Bladder microvascular endothelial cell (primary cell): ENCODE measurements at places on chromosomes 2 and 18. TPM values are rescaled to one million over a fixed set of nuclear protein-coding genes. Genes with fewer than 3 reads are reported as not detected.

GALNT3 gene
- total RNA-seq, result 0.49 TPM in 1 of 2 replicates, not detected in the other

TMEM127 gene
- 13.0 and 24.8 TPM in 2 replicates for total RNA-seq

LIMS1 gene
- total RNA-seq, result 103 and 250 TPM in 2 replicates

TUBA4B gene
- total RNA-seq, result not detected in 2 replicates

RAPGEF4 gene
- 11.8 and 73.2 TPM in 2 replicates for total RNA-seq

DPP4 gene
- total RNA-seq, result 16.4 and 26.9 TPM in 2 replicates

SNORC gene
- under 0.01 and 0.63 TPM in 2 replicates for total RNA-seq

STARD7 gene
- 122 and 254 TPM in 2 replicates for total RNA-seq

LCT gene
- total RNA-seq, result under 0.01 TPM in 1 of 2 replicates, not detected in the other

COL4A4 gene
- total RNA-seq, result under 0.01 TPM in 1 of 2 replicates, not detected in the other

TUBA3E gene
- total RNA-seq, result not detected in 2 replicates

ALKAL2 gene
- total RNA-seq, result not detected in 2 replicates

CRYGC gene
- total RNA-seq, result not detected in 2 replicates

RPRD1A gene
- 25.1 and 39.3 TPM in 2 replicates for total RNA-seq

CHRND gene
- not detected in 2 replicates for total RNA-seq

AKAIN1 gene
- total RNA-seq, result not detected in 2 replicates

L3MBTL4 gene
- 0.16 and 10.8 TPM in 2 replicates for total RNA-seq

ARHGEF4 gene
- under 0.01 and 1.0 TPM in 2 replicates for total RNA-seq

HNMT gene
- total RNA-seq, result 2.3 and 4.4 TPM in 2 replicates

SCN1A gene
- 0.06 TPM in 1 of 2 replicates, not detected in the other for total RNA-seq

ALPG gene
- not detected in 2 replicates for total RNA-seq

PROM2 gene
- total RNA-seq, result 0.44 TPM in 1 of 2 replicates, not detected in the other

FAM161A gene
- 0.97 and 1.8 TPM in 2 replicates for total RNA-seq

ACADL gene
- total RNA-seq, result not detected in 2 replicates

NAT8 gene
- not detected in 2 replicates for total RNA-seq

TBR1 gene
- under 0.01 TPM in 1 of 2 replicates, not detected in the other for total RNA-seq

DNAJC10 gene
- 70.7 and 171 TPM in 2 replicates for total RNA-seq

EHD3 gene
- total RNA-seq, result 5.2 and 6.7 TPM in 2 replicates

HRH4 gene
- total RNA-seq, result not detected in 2 replicates

DUSP11 gene
- total RNA-seq, result 20.5 and 20.7 TPM in 2 replicates

HOXD3 gene
- 7.6 and 16.0 TPM in 2 replicates for total RNA-seq

CFAP221 gene
- total RNA-seq, result 0.06 and 0.16 TPM in 2 replicates

UGT1A1 gene
- not detected in 2 replicates for total RNA-seq

MAPK4 gene
- total RNA-seq, result not detected in 2 replicates

ZDBF2 gene
- total RNA-seq, result 5.8 and 20.3 TPM in 2 replicates

LRPPRC gene
- total RNA-seq, result 35.9 and 126 TPM in 2 replicates

CYS1 gene
- total RNA-seq, result 0.16 TPM in 1 of 2 replicates, not detected in the other

GAREM2 gene
- total RNA-seq, result under 0.01 and 0.57 TPM in 2 replicates

SLC19A3 gene
- not detected in 2 replicates for total RNA-seq

C2orf81 gene
- total RNA-seq, result 0.13 and 0.16 TPM in 2 replicates

SLC38A11 gene
- not detected in 2 replicates for total RNA-seq

TEKT4 gene
- total RNA-seq, result not detected in 2 replicates

PDE1A gene
- total RNA-seq, result 0.16 and 1.1 TPM in 2 replicates

DLX2 gene
- total RNA-seq, result 0.06 TPM in 1 of 2 replicates, not detected in the other
